ENCODE measurements at places on chromosomes 5 and 9.
A peak's percentile ranks its signal among the peaks of the same experiment; 100 is the strongest.

DNA sequence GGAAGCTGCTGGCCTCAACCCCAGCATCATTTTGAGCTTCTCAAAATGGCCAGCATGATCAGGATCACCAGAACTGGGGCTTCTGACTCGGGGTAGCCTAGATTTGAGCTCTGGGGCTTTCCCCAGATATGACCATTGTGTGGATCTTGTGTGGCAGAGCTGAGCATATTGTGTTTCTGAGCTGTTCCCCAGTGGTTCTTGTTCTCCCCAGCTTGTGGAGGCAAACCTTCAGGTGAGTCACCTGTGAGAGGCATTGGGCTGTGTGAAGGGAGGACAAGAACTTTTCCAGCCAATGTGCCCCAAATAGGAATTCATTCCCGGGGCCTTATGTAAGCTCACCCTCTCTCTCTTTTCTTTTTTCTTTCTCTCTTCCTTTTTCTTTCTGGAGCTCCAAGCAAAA lies 80.7 kb upstream of the PITX1 start:
- DNase-seq: no peak

DNA sequence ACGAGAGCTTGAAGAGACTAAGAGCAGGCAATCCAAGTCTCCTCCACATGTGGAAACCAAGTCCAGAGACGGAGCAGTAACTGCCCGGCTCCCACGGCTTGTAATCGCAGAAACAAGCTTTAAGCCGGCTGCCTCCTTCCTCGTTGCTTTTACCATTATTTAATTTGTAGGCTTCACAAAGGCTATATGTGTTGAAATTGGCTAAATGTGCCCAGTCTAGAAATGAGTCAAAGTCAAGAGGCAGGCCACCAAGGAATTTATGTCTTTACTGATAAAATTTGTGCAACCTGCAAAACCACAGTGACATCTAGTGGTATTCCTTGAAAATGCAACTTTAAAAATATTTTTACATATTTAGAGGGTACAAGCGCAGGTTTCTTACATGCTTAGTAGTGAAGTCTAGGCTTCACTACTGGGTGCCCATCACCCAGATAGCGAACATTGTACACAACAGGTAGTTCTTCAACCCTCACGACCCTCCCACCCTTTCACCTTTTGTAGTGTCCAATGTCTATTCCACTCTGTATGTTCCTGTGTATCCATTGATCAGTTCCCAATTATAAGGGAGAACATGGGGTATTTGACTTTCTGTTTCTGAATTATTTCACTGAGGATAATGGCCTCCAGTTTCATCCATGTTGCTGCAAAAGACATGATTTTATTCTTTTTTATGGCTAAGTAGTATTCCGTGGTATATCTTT lies 33.5 kb upstream of the EBF1 start:
- no peak for DNase-seq

DNA sequence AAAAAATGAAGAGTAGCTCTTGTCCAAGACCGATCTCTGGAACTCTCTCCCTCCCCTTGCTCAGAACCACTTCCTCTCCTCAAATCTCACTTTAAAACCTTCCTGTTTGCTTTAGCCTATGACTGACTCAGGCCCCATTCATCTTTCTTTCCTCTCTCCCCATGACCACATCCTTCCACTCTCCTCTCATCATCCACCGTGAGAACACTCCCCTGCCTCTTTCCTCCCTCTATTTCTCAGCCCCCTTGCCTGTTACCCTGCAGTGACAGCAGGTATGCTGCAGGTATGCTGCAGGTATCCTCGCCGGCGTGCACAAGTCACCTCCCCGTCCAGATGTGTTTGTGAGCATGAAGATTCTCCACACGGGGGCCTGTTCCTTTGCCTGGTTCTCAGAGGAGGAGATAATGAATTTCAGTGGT lies 505.3 kb downstream of the CCDC171 start:
- DNase-seq: no peak

DNA sequence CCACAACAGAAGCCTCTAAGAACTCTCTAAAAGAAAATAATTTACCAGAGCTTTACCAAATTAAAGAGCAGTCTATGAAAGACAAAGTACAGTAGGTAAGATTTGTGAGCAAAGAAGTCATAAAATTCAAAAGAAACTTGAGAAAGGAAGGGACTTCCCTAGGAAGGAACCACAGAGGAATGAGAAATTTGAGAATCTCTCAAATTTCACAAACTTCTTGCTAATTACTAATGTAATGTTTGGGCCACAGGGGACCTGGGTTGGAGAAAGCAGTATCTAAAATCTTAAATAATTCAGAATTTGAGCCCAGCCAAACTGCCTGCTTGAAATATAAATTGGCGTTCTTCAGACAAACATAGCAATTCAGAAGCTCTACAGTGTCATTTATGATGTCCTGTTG lies 225.0 kb upstream of the PRR16 start:
- no peak for DNase-seq

GRCh38 chr9:94945197-94946144 lies 219.0 kb downstream of the AOPEP start:
- DNase-seq: no peak

DNA sequence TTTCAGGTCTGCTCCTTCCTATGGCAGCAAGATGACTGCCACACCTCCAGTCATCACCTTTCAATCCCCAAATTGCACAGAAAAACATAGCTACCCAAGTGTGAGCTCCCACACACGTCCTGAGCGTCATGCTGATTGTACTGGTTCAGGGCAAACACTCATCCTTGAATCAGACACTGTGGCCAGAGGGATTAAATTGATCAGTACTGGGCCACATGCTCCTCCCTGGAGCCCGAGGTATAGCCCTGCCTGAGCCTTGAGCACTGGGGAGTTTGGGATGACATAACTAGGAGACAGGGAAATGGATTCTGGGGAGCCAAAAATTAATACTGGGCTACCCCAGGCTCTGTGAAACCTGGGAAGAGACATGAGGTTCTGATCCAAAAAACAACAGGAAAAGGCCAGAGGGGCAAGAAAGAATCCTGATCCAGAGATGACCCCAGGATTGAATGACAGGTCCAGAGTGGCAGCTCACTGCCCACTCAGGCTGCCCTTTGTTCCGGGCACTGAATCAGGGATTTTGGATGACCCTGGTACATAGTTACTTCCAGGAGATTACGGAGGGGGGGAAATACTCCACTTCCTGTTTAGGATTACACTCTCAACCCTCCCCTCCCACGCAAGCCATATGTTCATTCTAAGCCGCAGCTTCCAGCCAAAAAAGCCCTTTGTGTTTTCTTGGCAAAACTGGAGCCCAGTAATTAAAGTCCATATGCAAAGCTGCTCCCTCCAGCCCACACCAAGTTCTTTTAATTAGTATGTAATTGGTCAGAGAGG lies 141.6 kb upstream of the SPRY4 start:
- DNase-seq: no peak

GRCh38 chr5:30765227-30765626 lies 428.3 kb upstream of the CDH6 start:
- no peak for DNase-seq

DNA sequence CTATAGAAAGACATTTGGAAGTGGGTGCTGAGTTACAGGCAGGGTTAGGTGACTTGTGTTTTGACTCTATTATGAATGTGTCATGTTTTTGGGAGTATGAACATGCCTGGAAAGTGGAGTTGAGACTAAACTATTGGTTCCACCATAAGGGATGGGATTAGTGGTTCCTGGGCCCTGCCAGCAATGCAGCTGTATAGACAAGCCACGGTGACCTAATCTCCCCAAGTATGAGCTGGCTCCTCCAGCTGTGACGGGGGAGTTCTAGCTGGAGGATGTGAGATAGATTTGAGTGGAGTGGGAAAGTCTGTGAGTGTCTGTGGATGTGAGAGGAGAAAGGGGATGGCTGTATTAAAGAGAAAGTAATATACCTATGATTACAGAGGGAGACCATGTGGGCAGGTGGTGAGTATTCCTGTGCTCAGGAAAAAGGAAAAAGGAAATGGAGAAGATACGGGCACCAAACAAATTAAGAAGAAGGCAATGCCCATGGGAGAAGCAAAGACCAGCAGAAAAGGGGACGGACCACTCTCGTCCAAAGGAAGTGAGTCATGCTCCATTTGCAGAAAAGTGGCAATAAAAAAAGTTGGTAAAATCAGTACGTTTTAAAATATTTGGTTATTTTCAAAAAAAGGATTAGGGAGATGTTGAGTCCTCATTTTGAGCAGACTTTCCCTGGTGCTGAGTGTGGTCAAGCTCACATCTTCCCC lies 48.3 kb upstream of the ICE1 start:
- no peak for DNase-seq

DNA sequence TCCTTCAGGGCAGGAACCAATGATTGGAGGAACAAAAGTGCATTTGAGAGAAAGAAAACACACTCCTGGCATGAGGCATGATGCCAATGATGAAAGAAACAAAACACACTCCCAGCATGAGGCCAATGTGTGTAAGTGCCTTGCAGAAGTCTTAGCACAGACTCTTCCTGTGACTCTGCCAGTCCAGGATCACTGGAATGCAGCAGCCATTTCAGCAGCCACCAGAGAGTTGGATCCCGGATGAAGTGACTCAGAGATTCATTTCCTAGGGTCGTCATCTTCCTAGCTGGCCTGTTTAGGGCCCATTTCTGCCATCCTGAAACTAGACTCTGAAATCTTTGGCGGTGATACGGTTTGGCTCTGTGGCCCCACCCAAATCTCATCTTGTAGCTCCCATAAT lies 212.5 kb downstream of the CFAP90 start:
- DNase-seq: no peak

- DNase-seq: no peak
Observed at GRCh38 chr5:80207832-80208231, 48.0 kb downstream of the SERINC5 start.

- no peak for DNase-seq
Observed at GRCh38 chr5:60399507-60399906, 300.5 kb downstream of the DEPDC1B start.

GRCh38 chr9:69397384-69398214 lies 72.6 kb downstream of the ENTREP1 start:
- no peak for DNase-seq

DNA sequence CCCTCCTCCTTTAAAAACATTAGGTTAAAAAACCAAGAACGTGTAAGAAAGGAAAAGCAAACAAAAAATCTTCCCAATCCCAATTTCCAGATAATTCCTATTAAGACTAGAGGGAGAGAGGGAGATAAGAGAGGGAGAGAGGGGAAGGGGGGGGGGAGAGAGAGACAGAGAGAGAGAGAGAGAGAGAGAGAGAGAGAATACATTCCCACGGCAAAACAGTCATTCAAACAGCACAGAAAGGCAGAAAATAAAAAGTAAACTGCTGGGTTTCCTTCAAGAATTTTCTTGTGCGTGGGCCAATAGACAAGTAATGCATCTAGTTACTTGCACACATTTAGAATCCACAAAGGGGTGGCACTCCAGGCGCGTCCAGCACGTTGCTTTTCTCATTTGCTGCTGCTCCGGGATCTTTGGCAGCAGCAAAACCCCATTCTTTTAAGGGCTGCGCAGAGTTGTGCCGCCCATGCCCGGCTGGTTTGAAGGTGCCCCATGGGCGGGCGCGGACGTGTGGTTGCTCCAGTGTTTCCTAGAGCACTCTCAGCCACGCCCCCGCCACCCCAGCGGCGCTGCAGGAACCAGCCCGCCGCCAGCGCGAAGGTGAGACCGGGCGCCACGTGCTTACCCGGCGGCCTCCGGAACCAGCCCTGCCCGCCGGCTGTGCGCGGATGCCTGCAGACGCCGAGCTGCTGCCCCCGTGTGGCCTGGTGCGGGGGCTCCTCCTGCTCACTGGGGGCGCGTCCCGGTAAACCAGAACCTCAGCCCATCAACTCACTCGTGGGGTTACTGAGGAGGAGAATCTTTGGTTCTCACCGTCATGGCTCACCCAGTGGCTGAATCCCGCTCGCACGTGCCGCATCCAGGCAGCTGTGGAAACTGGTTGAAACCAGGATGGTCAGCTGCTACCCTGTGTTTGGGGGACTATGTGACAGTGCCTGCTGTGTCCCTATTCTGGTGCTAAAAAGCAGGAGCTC lies 44.6 kb downstream of the STC2 start:
- peak; percentile 74 for DNase-seq

Measured in stimulated activated CD4-positive, alpha-beta T cell treated with anti-CD3 and anti-CD28 coated beads, Interleukin-2, amount 100 ng/mL, for 4 hours (primary cell).